Lower lobe of right lung (tissue), 2 donors: ENCODE measurements at places on chromosomes 7 and 10. TPM values are rescaled to one million over a fixed set of nuclear protein-coding genes. Genes with fewer than 3 reads are reported as not detected.
A peak's percentile ranks its signal among the peaks of the same experiment; 100 is the strongest.

- DNase-seq, result no peak
Observed at GRCh38 chr7:132113536-132114371, 462.5 kb downstream of the PLXNA4 start.

- DNase-seq, result no peak
Observed at GRCh38 chr10:112819231-112819630, 130.8 kb upstream of the TCF7L2 start.

- DNase-seq, result peak; percentile 56
Observed at GRCh38 chr10:97196223-97197029, 10.7 kb upstream of the SLIT1 start.

GRCh38 chr10:47449102-47449978 lies 34.6 kb downstream of the ANXA8 start:
- peak; percentile 20 for DNase-seq

- no peak for DNase-seq
Observed at GRCh38 chr7:133706016-133706415, 421.1 kb upstream of the LRGUK start.

DNA sequence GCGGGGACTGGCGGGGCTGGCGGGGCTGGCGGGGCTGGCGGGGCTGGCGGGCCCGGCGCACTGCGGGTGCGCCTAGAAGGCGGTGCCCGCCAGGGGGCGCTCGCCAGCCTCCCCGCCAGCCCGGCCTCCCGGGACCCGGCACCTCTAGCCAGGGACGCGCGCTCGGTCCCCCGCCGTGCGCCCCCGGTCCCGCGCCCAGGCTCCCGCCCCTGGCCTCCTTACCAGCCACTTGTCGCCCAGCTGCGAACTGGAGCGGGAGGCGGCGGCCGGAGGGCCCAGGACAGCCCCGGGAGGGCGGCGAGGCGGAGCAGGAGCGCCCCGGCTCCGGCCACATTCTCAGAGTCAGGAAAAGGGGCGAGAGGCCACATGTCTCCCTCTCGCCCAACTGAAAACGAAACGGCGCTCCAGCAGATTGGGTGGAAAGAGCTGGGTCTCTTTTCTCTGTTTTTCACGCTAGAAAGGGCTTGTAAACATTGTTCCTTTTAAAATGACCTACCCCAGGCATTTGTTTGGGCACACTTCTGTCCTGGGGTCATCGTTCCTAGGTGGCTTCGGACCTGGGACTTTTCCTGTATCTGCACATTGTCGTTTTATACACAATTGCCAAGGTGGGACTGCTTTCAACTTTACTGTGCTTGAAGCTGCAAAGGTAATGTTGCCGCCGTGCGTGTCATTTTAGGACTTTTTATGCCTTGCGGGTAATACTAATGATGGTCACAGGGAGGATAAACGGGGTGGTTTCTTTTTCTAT lies 378 bp upstream of the PRKCQ start:
- peak; percentile 88 for DNase-seq

GRCh38 chr10:101974091-101974971 lies 81.6 kb downstream of the ARMH3 start:
- no peak for DNase-seq

DNA sequence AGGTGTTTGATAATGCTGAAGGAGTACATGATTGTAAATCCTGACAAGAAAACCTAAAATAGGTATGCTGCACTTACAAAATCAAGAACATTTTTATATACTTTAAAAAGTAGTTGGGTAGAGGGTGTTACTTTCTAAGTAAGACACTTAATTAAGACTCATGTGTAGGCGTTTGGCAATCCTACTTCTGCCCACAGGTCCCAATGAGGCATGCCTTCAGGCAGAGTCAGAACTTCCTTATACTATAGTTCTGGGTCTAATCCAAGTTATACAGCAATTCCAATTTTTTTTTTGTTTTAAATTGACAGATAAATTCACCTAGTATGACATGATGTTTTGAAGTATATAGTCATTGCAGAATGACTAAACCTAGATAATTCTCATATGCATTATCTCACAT lies 1188.5 kb upstream of the PHF14 start:
- no peak for DNase-seq

GRCh38 chr7:131564640-131565039 lies 8.2 kb upstream of the PODXL start:
- DNase-seq, result no peak

DNA sequence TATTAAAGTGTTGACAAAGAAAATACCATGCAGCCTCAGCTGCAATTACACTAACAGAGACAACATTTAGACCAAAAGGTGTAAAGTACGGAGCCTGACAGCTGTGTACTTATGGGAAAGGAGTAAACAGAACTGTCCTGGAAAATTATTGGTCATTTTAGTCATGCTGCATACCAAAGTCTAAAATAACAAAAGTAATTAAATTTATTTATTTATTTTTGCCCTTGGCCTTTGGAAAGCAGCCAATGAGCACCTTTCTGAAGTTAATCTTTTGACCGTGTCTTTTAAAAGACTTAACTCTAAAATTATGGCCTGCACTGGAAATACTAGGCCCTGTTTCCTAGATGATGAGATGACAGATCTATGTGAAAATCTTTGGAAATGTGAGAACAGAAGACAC lies 597.6 kb downstream of the NXPH1 start:
- DNase-seq, result no peak

DNA sequence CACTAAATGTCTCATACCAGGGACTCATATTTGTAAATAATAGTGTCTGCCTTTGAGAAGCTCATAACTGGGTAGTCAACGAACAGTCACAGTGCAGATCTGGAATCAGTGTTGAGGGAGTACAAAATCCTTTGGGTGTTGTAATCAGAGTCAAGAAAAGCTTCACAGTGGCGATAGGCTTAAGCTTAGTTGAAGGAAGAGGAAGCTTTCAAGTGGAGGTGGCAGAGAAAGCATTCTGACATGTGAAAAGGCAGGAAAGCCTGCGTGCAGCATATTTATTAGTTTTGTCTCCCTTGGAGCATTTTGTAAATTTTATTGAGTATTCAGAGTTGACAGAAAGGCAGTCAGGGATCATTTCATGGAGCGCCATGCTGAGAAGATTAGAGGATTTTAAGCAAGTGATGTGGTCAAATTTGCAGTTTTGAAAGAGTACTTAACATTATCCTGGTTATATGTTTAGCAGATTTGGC lies 104.9 kb downstream of the ADK start:
- DNase-seq, result no peak

DNA sequence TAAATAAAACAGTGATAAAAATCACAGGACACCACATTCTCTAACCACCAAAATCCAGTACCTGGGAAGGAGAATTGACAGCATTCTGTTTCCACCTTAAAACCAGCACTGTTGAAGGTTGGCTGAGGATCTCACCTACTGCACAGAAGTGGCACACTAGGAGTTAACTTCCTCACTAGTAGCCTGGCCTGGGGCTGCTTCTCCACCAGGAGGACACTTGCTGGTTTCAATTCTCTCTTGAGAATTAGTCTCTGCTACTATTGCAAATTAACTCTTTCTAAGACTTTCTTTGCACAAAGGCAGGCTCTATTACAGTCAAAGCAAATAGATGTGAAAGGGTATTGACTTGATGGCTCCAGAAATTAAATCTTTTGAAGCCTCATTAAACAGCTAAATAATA lies 2.3 kb upstream of the CTTNBP2 start:
- DNase-seq, result no peak

GRCh38 chr7:94739180-94739579 lies 83.2 kb upstream of the SGCE start:
- no peak for DNase-seq

GRCh38 chr10:132120734-132121510 lies 55.2 kb downstream of the JAKMIP3 start:
- DNase-seq, result peak; percentile 15

DNA sequence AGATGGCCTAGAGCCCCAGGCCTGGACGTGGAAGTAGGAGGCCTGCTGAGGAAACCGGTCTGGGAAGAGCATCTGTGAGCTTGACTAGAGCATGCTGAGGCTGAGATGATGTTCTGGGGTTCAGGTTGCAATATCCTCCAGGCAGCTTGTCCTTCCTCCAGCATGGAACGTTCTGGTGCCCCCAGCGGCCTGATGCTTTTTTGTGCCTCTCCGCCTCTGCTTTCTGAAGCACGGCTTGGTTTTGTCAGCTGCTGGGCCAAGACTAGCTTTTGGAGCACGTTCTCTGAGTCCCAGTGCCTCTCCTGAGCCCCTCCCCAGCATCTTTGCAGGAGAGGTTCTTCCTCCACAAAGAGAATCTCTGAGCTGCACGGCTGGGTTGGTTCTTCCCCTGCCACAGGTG lies 682.0 kb upstream of the FOXK1 start:
- no peak for DNase-seq

DNA sequence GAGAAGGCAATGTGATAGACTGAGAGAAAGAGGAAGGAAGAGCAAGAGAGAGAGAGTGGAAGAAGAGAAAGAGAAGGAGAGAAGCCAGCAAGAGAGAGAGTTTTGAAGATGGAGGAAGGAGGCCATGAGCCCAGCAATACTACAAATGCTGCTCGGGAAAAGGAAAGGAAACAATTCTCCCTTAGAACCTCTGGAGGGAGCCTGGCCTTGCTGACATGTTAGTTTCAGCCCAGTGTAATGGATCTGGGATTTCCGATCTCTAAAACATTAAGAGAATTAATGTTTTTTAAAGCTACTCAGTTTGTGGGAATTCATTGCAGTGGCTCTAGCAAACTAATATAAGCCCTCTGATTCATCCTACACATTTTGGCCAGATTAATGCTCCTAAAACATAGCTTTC lies 206.8 kb upstream of the MTPN start:
- DNase-seq, result no peak

- no peak for DNase-seq
Observed at GRCh38 chr7:70356787-70357328, 758.6 kb downstream of the AUTS2 start.

DNA sequence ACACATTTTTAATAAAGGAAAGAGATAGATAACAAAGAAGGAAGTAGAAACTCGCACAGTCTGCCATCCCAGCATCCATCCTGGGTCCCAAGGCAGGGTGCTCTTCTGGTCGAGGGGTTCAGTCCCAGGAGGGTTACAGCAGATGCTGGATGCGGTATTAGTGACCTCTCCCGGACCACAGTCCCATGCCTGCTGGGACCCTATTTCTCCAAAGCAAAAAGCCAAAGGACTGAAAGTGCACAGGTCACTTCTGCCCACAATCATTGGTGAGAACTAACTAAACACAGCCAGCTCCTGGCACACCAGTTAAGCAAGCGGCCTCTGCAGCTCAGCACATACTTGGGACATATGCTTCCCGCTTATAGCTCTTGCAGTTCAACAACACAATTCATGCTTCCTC lies 96.1 kb upstream of the HABP2 start:
- DNase-seq, result no peak

GRCh38 chr7:154978017-154978416 lies 24.9 kb downstream of the PAXIP1 start:
- no peak for DNase-seq

DNA sequence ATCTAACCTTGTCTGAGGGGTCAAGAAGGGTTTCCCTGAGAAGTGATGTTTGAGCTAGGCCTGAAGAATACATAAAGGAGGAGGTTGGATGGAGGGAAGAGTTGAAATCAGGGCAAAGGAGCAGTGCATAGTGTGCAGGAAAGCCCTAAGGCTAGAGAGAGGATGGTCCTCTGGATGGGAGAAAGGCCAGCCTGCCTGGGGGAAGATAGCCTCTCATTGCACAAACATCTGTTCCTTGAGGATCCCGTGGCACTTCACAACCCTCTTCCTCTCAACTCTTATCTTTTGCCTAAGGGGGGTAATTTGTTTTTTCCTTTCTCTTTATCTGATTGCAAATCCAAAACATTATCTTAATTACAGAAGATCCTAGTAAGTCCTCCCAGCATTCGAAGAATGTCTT lies 35.7 kb downstream of the STAMBPL1 start:
- DNase-seq, result no peak

GRCh38 chr7:100191775-100192174 lies 14.1 kb downstream of the STAG3 start:
- no peak for DNase-seq

DNA sequence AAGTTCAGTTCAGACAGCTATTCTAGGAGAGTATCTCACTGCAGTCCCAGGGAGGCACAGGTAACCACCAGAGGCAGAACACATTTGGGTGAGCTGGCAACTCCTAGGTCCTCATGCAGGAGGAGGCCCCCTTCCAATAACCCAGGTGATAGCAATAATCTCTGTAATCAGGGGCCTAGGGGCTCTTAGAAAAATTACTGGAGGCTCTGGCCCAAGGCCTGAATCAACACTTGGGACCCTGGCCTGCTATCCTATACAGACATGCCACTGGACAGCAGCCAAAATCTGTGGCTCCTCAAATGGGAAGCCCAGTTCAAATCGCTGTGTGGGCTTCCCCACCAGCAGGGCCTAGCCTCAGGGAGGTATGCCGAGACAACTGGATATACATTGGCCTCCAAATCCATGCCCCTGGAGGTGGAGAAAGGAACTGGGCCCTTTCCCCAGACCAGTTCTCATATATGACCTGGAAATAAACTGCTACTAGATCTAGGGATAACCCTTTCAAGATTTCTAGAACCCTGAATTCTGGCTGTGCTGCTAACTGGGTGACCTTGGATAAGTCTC lies 1.6 kb downstream of the AVPI1 start:
- DNase-seq, result no peak

DNA sequence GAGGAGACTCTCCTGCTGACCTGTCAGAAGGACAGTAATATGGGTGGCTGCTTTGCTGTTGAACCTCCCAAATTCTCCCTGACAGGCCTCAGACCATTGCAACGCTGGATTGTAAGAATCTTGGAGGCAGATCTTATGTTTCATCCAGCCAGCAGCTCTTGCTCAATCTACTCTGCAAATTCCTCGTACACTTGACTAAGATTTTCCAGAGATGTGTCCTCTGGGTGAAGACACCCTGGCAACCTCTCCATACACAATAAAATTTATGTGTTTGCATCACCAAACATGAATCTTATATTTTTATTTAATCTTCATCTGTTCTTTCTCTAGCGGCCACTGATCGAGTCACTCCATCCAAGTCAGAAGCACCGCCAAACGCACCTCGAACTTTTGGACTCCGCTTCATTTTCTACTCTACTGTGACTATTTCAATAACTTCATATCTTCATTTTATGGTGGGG lies 623.1 kb downstream of the ACTR3B start:
- no peak for DNase-seq

DNA sequence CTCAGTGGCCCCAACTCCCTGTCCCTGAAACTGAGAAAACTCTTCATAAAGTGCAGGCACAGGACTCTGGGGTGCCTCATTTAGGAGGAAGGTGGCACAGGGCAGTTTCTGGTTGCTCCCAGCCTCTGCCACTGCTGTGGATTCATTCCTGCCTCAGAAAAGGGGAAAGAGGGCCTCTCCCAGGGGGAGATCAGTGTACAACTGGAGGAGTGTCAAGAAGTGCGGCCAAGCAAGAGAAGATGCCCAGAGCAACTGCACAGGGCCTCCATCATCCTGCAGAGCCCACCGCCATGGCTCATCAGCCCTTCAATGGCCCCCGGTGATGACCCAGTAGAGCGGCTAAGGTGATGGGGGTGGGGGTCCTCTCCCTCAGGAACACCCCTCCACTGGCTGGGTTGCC lies 150.3 kb downstream of the PLXNA4 start:
- DNase-seq, result no peak

GRCh38 chr7:107166736-107167426 lies 1.9 kb upstream of the HBP1 start:
- no peak for DNase-seq

Gene INMT
- 249 TPM for total RNA-seq

Gene C10orf95
- 5.7 TPM for total RNA-seq

Gene OR9A2
- total RNA-seq, result not detected

Gene CDNF
- 1.3 TPM for total RNA-seq

Gene GPR22
- not detected for total RNA-seq

Gene TAS2R5
- total RNA-seq, result 2.2 TPM

Gene ARMC10
- total RNA-seq, result 33.5 TPM

Gene CHRM2
- 2.8 TPM for total RNA-seq

Gene GTF2IRD1
- total RNA-seq, result 16.3 TPM

Gene SEMA3E
- total RNA-seq, result 8.8 TPM

Gene CCDC172
- not detected for total RNA-seq

Gene MINDY3
- total RNA-seq, result 30.2 TPM

Gene INA
- total RNA-seq, result not detected
